NAMALWA (cell line): ENCODE measurements at places on chromosomes 6 and 20.

- DNase-seq = no peak
These were observed 45.2 kb downstream of the DSTN start for GRCh38 chr20:17614812-17615644.

DNA sequence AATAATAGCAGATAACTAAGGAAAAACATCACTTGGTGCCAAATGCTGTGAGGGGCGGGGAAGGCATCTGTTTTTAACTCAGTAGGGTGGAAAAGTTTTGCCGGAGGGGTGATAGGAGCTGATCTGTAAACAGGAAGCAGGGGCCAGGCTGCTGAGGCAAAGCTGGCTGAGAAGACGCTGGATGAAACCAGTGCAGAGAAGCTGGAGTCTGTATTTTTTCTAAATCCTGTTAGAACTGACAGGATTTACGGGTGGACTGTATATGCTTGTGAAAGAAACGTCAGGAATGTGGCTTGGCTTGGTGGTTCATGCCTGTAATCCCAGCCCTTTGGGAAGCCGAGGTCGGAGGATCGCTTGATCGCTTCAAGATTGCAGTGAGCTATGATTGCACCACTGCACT lies 5.6 kb downstream of the PCMTD2 start:
- DNase-seq = no peak

- DNase-seq = no peak
These were observed 102.8 kb upstream of the TMEM170B start for GRCh38 chr6:11434565-11435326.

DNA sequence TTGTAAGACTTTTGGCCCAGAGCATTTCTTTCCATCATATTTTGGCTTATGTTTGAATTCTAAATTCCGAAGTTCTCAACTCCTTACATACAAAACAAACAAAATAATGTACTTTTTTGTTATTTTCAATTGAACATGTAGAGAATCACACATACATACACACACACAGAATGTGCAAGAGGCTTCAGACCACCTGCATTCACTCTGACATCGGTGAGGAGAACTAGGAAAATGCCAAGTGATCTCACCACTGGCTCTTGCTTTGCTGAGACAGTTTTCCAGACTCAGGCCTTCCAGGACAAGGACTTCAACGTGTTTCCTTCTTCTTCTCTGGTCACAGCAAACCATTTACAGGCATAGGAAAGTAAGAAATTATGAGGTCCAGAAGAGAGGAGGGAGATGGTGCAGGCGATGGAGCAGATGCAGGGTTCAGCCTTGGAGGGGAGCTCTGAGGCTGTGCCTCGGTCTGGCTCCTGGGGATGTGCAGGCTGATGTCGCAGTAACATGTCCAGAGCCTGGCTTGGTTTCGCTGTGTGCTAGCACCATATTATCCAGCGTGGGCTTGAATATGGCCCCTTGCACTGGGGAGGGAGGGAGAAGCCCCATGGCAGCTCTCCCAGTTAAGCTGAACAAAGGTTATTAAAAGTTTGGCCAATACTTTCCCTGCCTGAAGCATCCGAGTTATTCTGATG lies 93.4 kb downstream of the DACT2 start:
- DNase-seq = no peak

GRCh38 chr20:62161347-62161746 lies 17.8 kb downstream of the SS18L1 start:
- DNase-seq = no peak

DNA sequence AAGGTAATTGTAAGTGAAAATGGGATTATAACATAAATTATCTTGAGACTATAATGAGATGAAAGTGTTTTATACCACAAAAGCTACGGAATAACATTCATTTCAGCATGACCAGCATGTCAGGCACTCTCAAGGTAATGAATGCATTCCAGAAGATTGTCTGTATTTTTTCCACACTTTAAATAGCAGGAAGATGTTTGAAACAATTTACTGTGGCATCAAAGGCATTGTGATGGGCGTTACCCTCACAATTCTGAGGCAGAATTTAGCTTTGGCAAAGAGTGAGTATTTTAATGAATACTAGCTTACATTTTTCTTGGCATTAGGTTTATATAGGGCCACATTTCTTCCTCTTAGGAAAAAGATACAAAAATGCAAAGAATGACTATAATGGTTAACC lies 627.2 kb downstream of the BCKDHB start:
- DNase-seq = no peak

GRCh38 chr20:61950641-61951071 lies 115.0 kb downstream of the TAF4 start:
- DNase-seq = no peak

- no peak for DNase-seq
These were observed 44.3 kb upstream of the REV3L start for GRCh38 chr6:111527367-111527766.

GRCh38 chr20:53269380-53269779 lies 297.2 kb downstream of the TSHZ2 start:
- no peak for DNase-seq

GRCh38 chr20:10430000-10430466 lies 4.0 kb downstream of the MKKS start:
- no peak for DNase-seq

GRCh38 chr6:121844898-121845297 lies 409.5 kb downstream of the GJA1 start:
- no peak for DNase-seq

DNA sequence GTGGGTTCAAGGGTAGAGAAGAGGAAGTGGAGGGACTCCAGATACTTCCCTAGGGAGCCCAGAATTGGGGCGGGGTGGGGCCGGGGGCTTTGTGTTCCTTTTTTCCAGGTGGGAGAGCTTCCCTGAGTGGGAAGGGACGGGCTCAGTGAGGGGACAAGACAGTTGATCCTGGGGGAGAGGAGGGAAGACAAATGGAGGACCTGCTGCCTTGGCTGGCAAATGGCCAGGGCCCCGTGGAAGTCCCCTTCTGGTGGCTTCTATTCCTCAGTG lies 2.6 kb downstream of the CTSZ start:
- no peak for DNase-seq

- DNase-seq = no peak
These were observed 969.6 kb downstream of the EYS start for GRCh38 chr6:64737418-64737817.

DNA sequence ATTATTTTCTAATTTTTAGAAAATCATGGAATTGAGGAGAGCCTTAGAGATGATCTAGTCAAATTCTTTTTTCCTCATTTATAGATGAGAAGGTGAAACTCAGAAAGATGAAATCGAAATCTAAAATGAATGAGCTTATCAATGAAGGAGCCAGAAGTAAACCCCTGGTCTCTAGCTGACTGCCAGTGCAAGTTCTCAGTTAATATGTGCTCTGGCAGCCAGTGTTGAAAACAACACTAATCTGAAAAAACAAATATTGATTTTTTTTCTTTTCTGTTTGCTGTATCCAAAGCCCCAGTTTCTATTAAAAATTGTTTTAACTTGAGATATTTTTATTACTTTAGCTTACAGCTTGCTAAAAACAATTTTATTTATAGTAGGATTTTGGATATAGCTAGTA lies 21.5 kb upstream of the PBOV1 start:
- DNase-seq = no peak

DNA sequence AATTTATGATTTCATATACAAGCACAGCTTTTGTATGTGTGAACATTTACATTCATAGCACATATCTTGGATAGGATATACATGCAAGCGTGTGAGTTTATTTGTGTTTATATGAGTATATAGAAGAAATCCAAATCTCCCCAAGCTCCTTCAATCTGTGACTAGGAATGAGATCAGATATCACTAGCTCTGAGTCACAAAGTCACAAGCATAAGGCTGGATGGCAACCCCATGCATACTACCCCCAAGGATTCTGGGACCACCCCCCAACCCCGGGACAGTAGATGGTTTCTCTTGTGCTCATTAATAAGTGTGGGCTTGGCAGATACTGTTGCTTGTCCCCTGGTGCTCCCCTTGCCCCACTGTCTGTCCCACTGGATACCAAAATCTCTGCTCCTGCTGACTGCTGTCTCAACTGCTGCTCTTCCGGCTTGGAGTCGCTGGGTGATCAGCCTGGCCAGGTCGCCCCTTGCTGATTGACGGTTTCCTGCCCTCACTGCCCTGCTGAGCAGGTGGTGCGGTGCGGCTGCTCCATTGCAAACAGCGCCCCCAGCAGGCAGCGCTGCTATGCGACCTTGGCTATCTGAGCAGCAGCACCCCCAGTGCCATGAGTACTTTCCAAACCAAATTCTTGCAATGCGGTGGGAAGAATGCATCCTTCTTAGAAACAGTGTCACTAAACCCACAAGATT lies 279.4 kb downstream of the CD83 start:
- DNase-seq = peak; percentile 17

- no peak for DNase-seq
These were observed 39.0 kb downstream of the TPD52L1 start for GRCh38 chr6:125192610-125192930.

DNA sequence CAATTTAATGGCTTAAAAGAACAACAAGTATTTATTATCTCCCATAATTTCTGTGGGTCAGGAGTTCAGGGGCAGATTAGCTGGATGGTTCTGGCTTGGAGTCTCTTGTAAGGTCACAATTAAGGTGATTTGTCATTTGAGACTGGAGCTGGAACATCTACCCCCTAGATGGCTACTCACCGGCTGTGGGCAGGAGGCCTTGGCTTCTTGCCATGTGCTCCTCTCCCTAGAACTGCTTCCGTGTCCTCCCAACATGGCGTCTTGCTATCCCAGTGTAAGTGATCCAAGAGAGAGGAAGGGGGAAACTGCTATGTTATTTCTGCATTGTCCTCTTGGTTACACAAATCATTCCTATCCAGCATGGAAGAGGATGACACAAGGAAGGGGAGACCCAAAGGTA lies 210.2 kb upstream of the ECI2 start:
- DNase-seq = no peak

- DNase-seq = no peak
These were observed 435 bp downstream of the CENPB start for GRCh38 chr20:3786126-3786484.

- no peak for DNase-seq
These were observed 171.4 kb upstream of the SYNDIG1 start for GRCh38 chr20:24297993-24298392.

- DNase-seq = no peak
These were observed 115.7 kb downstream of the MBOAT1 start for GRCh38 chr6:20096536-20096935.

DNA sequence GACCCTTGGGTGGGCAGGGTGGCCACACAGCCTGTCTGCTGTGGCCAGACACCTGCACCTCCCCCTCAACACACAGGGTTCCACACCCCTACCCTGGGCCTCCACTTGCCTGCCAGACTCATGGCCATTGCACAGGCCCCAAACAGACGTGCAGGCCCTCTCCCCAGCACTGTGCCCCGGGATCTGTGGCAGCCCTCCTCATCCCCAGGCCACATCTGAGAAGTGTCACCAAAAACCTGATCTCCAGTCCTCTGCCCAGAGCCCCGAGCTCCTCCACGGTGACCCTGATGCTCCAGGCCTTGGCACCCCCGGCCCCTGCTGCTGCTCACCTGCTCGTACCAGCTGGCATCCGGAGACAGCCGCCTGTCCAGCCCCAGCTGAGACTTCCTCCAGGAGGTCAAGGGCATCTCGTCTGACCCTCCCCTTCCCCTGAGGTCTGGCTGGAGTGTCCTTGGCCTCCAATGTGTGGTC lies 160.1 kb downstream of the DLL1 start:
- DNase-seq = no peak

DNA sequence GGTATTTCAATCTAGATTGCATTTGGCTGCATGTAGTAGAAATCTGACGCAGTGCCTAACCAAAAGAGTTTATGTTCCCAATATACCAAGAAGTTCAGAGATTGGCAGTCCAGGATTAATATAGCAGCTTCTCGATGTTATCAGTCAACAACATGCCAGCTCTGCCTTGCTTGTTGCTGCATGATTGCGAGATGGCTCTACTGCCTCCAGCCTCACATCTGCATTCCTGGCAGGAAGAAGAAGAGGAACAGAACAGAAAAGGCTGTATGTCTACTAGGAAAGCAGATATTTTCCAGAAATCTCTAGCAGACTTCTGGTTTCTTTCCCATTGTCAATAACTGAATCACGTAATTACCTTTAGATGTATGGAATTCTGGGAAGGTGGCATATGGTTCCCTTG lies 60.8 kb downstream of the SLC35D3 start:
- no peak for DNase-seq

DNA sequence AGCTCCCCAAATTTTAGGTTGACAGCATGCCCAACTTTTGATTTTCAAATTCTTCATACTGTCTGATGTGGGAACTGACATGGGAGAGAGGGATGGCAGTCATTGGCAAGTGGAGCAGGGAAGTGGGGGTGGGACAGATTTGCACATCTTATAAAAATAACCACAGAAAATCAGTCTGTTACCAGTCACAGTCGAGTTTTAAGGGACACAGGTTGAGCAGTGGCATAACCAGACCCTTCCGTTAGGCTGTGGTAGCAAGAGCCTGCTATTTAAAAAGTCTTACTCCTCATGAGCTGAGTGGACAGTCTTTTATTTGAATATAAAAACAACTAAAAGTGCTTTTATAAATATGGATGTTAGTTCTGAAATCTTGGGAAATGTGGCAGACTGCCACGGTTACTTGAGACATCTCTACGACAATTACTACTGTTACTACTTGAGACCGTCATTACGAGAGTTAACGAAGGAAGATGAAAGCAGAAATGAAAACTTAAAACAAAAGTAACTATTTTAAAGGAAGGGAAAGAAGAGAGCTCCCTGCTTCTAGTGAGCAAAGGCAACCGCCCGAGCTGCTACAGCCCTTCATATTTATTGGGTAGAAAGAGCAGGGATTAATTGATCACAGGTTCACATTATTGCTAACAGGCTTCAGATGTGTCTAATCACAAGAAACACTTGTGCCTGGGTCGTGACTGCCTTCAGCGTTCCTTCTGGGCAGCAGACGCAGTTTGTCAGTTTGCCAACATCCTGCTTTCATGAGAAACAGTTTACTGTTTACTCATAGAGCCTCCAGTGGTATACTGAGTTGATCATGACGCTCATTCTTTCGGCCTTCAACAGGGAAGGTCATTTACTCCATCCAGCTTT lies 71.3 kb downstream of the EFHC1 start:
- no peak for DNase-seq

DNA sequence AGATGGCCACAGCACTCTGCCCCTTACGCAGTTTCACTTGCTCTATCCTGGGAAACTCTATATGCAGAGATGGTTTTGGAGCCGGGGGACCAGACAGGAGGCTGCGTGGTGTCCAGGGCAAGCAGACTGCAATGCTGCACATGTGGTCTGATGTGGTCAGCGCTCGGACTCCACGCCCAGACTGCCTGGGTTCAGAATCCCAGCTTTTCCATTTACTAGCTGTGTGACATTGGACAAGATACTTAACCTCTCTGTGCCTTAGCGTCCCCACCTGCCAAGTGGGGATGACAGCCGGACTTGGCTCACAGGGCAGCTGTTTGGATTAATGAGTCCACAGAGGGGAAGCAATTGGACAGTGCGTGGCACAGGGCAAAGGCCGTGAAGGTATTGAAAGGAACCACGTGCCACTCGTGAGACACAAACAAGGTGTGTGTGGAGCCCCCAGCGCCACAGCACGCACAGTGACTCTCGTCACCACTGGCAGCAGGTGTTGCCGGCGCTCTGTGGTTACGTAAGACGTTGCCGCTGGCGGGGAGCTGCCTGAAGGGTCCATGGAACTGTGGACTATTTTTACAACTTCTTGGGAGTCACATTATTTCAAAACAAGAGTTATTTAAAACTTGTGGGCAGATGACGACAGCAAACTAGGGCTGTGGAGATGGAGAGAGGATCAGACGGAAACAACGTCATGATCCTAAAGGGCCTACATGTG lies 201.4 kb downstream of the PREX1 start:
- DNase-seq = no peak
